Thyroid gland (tissue), 4 donors: ENCODE measurements at places on chromosomes 3 and 15.

- H3K4me1 ChIP-seq: no peaks in the 10 kb centered on the region
- no peaks in the 10 kb centered on the region for H3K36me3 ChIP-seq
- H3K27me3 ChIP-seq: no peaks in the 10 kb centered on the region
- DNase-seq: no peak
- H3K4me3 ChIP-seq: no peak overlapping the region
Measured at GRCh38 chr3:62027796-62028195, 345.6 kb downstream of the FEZF2 start.

GRCh38 chr3:180875124-180875698 is 37.3 kb upstream of the FXR1 start:
- no peak overlapping the region for H3K4me3 ChIP-seq
- DNase-seq: no peak
- H3K27me3 ChIP-seq: no peaks in the 10 kb centered on the region
- H3K4me1 ChIP-seq: peaks cover 2% of the 10 kb centered on the region
- H3K27ac ChIP-seq: no peak overlapping the region
- H3K36me3 ChIP-seq: no peaks in the 10 kb centered on the region

DNA sequence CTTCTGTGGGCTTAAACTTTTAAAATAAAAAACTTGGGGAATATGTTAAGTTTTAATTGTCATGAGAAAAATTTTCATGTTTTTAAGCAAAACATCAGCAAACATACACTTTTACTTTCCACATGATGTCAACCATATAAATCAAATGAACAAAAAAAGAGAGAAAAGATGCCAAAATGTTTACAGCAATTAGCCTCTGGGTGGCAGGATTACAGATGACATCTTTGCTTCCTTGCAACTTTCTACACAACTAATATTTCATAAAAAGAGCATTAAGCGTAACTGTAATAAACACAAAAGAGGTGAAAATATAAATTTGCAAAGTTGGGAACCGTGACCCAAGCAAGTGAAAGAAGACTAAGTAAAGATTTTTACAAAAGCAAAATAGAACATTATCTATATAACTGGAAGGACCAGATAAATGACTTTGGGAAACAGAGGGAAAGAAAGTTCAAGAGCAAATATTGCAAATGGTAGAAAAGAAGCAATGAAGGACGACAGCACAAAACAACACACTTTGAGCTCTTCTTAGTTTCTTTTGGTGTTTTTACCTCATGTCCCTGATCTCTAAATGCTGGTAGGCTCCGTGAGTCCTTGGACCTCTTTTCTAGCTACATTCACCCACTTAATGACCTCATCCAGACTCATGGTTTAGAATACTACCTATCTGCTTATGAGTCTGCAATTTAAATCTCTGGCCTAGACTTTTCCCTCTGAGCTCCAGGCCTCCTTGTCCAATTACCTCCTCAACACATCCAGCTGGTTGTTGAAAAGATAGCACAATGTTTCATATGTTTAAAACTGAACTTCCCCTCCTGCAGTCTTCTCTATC is 9.4 kb downstream of the TP53BP1 start:
- H3K4me1 ChIP-seq: peaks cover 10% of the 10 kb centered on the region
- H3K27ac ChIP-seq: no peak overlapping the region
- no peak overlapping the region for H3K4me3 ChIP-seq
- H3K27me3 ChIP-seq: no peaks in the 10 kb centered on the region
- peaks cover 17% of the 10 kb centered on the region for H3K36me3 ChIP-seq

DNA sequence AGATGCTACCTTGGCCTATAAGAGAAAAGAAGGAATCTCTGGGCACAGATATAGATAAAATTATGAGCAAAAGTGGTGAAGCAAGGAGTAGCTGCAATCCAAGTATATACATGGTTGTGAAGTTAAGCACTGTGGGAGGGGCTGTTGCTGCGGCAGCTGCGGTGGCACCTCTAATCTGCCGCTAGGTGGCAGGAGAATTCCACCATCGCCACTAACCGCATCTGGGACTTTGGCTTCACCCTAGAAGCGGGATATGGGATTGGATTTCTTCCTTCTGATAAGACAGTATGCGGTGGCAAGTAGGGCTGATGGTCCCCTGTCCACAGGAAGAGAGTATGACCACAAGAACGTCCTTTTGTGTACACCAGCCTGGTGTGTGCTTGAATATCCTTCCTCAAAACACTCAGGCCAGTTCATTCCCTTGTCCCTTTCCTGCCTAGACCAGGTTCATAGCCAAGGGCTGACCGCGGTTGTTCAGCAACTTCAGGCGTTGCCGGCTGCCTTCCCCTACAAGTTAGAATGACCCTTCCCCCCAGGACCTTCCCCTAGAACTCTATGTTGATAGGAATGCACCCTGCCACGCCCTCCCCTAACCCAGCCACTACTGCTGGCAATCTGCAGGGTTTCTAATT is 5.1 kb downstream of the MAGEL2 start:
- no peak overlapping the region for H3K4me3 ChIP-seq
- no peak overlapping the region for H3K27ac ChIP-seq
- DNase-seq: peak; percentile 43
- H3K36me3 ChIP-seq: no peaks in the 10 kb centered on the region
- no peaks in the 10 kb centered on the region for H3K27me3 ChIP-seq

GRCh38 chr3:161793194-161793930 is 296.8 kb downstream of the OTOL1 start:
- DNase-seq: no peak
- H3K27me3 ChIP-seq: no peaks in the 10 kb centered on the region
- H3K4me3 ChIP-seq: no peak overlapping the region
- no peak overlapping the region for H3K27ac ChIP-seq

DNA sequence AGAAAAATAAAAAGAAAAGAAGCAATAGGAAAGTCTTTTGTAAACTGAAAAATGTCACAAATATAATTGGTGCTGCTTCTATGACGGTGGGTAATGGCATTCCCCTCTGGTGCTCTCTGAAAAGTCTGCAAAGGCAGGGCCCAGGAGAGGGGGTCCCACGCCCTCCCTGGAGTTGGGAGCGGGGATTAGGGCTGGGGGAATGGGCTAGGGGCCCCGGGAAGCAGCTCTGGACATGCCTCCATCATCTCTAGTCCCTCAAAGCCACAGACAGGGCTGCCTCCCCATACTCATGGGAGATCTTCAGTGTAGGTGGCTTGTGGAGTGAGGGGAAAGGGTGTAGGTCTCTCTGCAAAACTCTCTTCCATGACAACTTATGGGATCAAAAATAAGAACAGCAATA is 7.8 kb upstream of the RHCG start:
- H3K36me3 ChIP-seq: no peaks in the 10 kb centered on the region
- no peaks in the 10 kb centered on the region for H3K27me3 ChIP-seq
- H3K4me1 ChIP-seq: no peaks in the 10 kb centered on the region
- no peak overlapping the region for H3K4me3 ChIP-seq

- no peaks in the 10 kb centered on the region for H3K27me3 ChIP-seq
- H3K27ac ChIP-seq: no peak overlapping the region
- no peaks in the 10 kb centered on the region for H3K4me1 ChIP-seq
- no peaks in the 10 kb centered on the region for H3K36me3 ChIP-seq
- no peak for DNase-seq
Measured at GRCh38 chr3:46429250-46429649, 22.2 kb downstream of the CCRL2 start.

DNA sequence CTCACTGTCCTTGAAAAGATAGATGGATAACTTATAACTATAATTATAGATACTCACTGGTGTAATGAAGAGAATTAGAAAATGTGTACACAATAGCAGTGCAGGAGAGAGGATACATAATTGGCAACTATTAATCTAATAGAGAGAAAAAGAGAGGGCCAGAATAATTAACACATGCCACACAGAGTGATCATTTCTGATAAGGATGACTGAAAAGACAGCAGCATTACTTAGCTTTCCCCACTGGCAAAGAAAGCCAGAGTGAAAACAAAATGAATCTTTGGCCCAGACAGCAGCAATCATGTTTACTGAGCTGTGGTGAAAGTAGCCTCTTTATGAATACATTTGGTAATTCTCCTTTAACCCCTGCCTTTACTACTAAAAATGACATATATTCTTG is 493.3 kb upstream of the ROBO1 start:
- no peak for DNase-seq
- no peaks in the 10 kb centered on the region for H3K36me3 ChIP-seq
- no peak overlapping the region for H3K4me3 ChIP-seq
- H3K27me3 ChIP-seq: no peaks in the 10 kb centered on the region
- no peaks in the 10 kb centered on the region for H3K4me1 ChIP-seq
- no peak overlapping the region for H3K27ac ChIP-seq

GRCh38 chr3:120324190-120324589 is 25.0 kb downstream of the LRRC58 start:
- H3K4me1 ChIP-seq: no peaks in the 10 kb centered on the region
- no peak overlapping the region for H3K27ac ChIP-seq
- no peak overlapping the region for H3K4me3 ChIP-seq
- no peak for DNase-seq
- H3K36me3 ChIP-seq: peaks cover 8% of the 10 kb centered on the region
- no peaks in the 10 kb centered on the region for H3K27me3 ChIP-seq
